ENCODE measurements at places on chromosomes 12 and 14.

- DNase-seq: no peak
Observed at GRCh38 chr14:101224356-101225156, 321.0 kb upstream of the RTL1 start.

DNA sequence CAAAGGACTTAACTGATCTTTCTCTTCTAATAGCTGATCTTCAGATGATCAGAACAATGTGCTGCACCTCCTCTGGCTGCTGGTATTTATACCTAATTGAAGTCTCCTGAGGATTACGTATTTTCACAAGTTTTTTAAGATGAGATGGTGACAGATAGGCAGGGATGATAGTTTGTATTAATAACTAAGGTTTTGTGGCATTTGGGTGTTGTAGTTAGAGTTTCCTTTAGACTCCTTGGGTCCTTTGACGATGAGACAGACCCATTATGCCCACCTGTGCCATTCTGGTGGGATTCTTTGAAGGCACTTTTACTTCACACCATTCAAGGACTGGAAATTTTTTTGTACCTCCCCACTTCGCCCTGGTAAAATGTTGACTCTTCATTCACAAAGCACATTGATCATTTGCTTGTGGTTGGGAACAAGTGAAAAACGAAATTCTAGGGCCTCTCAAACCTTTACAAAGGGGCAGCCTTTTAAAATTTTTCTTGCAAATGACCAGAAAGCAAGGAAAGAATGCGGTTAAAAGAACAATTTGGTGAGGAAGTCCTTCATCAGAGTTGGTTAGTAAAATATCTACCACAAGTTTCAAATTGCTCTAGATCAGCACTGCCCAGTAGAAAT, at the start of gene IFNG:
Gene IFNG, minus strand, starts transcription at position 60 of the 624 bp plus-strand sequence. CDS start 125 bp downstream, outside the sequence.
- no peak for DNase-seq

DNA sequence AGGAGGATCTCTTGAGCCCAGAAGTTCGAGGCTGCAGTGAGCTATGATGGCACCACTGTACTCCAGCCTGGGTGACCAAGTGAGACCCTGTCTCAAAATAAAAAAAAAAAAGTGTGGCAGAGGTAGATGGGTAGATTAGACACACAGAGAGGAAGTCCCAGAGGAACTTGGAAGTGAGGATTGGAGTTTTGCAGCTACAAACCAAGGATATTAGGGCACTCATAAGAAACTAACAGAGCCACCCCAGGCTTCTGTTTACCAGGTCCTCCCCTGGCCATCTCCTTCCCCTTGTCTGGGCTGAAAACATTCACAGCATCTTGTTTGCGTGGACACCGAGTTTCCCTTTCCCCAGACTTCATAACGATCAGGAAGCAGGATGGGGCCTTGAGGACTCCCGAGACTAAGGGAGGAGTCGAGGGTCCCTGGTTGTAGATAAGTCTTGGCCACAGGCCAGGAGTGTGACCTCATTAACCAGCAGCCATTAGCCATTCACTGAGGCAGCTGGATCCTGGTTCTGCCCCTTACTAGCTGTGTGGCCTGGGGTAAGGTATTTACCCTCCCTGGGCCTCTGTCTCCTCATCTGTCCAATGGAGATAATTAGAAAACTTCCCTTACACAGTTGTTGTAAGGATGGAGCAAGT, 2.1 kb downstream of the MAP1LC3B2 start:
- DNase-seq: no peak

DNA sequence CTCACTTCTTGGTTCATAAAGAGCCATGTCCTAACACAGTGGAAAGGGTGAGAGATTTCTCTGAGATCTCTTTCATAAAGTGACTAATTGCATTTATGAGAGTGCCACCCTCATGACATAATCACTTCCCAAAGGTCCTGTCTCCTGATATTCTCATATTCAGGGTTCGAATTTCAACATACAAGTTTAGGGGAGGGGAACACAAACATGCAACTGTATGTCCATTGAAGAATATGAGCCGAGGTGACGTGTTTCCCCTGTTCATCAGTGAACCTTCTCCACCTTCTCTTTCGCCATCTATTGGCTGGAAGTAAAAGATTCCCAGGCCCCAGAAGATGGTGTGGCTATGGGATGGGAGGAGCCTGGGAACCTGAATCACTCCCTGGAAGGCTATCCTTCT, 354.2 kb upstream of the ATP2B1 start:
- no peak for DNase-seq

- no peak for DNase-seq
Observed at GRCh38 chr14:89228921-89229639, 188.0 kb downstream of the FOXN3 start.

DNA sequence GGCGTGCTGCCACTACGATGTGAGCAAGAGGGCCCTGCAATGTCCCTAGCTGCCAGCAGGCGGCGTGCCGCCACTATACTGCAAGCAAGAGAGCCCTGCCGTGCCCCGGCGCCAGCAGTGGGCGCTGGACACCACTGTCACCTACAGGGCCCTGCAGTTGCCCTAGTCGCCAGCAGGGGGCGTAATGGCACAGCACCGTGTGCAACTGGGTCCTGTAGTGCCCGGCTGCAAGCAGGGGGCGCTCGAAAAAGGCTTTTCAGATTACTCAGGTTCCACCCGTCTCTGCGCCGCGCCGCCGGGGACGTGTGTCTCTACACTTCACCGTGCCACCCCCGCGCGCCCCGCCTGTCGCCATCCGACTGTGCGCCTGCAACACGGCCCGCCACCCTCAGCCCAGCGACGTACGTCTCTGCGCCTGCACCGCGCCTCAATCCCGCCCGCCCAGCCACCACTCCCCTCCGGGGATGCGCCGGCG, 1356.9 kb downstream of the TMEM121 start:
- peak; percentile 14 for DNase-seq

- no peak for DNase-seq
Observed at GRCh38 chr14:100587086-100587762, at the start of gene BEGAIN. BEGAIN (minus strand) TSS chr14:100587417; CDS start chr14:100587290, 127 bp downstream.

- no peak for DNase-seq
Observed at GRCh38 chr14:50955373-50956043, 11.2 kb upstream of the PYGL start.

DNA sequence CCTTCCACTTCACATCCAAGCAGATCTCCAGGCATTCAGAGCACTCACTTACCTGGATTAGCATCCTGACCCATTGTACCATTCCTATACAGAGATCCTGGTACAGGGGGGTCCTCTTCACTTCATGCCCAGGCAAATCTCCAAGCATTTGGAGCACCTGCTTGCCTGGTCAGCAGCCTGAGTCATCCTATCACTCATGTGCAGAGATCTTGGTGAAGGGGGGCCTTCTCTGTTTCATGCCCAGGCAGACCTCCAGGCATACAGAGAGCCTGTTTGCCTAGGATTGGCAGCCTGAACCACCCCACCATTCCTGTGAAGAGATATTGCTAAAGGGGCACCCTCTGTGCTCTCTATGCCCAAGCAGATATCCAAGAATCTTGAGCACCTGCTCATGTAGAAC, 111.1 kb upstream of the CCDC175 start:
- DNase-seq: no peak

GRCh38 chr12:124191966-124192365, 102.9 kb upstream of the RFLNA start:
- DNase-seq: no peak

GRCh38 chr12:78584695-78585094, 279.9 kb upstream of the SYT1 start:
- no peak for DNase-seq

GRCh38 chr14:100690672-100691071, 36.0 kb upstream of the DLK1 start:
- no peak for DNase-seq

DNA sequence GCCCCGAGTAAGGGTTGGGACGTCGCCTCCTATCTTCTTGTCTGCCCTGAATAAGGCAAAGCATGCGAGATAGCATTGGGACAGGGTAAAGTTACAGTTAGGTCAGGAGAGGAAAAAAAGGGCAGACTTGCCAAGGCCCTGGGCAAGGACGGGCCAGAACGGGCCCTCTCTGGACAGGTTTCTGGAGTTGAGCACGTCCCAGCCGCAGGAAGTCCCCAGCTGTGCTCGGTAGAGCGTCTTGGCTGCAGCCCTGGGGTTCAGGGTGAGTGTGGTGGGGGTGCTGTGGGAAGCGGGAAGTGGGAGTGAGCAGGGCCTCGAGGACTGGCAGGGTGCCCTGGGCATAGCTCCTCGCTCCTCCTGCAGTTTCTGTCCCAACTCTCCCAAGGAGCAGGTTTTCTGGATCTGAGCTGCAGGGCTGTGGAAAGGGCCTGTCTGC, 5.4 kb downstream of the RPS6KL1 start:
- no peak for DNase-seq

DNA sequence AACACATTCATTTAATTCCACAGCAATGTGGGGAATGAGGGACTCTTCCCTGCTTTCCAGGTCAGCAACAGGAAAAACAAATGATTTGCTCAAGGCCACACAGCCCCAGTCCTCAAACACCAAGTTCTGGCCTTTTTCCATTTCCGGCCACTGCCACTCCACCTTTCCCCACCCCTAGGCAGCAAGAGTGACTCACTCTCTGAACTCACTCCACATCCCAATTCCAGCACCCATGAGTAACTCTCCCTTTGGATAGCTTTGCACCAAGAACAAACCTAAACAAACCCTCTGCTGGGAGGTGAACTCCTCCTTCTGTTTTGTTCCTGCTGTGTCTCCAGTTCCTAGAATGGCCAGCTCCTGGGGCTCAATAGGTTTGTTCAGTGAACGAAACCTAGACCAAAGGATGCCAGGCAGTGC, 30.4 kb upstream of the PLEKHG6 start:
- no peak for DNase-seq

DNA sequence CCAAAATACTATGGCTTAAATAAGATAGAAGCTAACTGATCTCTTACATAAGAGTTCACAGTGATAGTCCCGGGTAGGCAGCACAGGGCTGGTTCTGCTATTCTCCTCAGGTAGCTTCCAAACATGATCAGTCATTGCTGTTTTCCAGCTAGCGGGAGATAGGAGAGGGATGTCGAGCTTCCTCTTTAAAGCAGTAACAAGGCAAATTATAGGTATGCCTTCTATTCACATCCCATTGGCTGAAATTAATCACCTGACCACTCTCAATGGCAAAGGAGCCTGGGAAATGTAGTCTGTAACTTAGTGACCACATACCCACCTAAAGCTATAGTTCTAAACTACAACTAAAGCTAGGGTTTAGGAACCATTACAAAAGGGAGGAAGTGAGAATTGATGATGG, 34.5 kb upstream of the VRK1 start:
- peak; percentile 15 for DNase-seq

DNA sequence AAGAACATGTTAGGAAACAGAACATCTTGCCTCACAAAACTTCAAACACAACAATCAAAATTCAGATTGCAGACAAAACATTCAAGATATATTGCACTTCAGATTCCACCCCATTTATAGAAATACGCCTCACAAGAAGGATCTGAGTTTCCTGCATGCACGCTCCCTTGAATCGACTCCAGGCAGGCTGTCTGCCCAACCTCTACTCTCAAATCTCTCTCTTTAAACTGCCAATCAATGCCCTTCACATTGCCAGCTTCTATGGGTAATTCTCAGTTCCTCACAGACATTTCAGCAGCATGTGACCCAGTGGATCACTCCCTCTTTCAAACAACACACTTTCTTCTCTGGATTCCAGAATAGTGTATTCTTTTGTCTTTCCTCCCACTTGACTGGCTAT, 184.1 kb downstream of the PRKD1 start:
- no peak for DNase-seq

GRCh38 chr14:61573748-61574513, 121.4 kb upstream of the HIF1A start:
- DNase-seq: no peak

GRCh38 chr14:54667764-54668163, 100.8 kb downstream of the SAMD4A start:
- DNase-seq: no peak

GRCh38 chr12:56874821-56875220, 59.4 kb downstream of the SDR9C7 start:
- no peak for DNase-seq

DNA sequence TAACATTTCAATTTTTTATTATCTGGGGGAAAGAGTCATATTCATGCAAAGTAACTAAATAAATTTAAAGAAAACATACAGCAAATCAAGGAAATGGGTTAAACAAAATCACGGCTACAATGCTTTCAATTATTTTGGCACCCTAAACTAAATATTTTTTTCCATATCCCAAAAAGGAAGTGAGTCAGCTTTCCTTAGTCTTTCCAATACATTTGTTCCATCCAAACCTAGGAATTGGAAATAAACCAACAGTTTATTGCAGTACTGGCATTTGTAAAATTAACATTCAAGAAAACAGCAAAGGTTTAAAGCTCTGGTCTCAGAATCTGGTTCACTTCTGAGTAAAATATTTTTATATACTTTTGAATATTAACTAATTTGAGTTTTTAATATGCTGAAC, 89.2 kb downstream of the BCL2L14 start:
- DNase-seq: no peak

DNA sequence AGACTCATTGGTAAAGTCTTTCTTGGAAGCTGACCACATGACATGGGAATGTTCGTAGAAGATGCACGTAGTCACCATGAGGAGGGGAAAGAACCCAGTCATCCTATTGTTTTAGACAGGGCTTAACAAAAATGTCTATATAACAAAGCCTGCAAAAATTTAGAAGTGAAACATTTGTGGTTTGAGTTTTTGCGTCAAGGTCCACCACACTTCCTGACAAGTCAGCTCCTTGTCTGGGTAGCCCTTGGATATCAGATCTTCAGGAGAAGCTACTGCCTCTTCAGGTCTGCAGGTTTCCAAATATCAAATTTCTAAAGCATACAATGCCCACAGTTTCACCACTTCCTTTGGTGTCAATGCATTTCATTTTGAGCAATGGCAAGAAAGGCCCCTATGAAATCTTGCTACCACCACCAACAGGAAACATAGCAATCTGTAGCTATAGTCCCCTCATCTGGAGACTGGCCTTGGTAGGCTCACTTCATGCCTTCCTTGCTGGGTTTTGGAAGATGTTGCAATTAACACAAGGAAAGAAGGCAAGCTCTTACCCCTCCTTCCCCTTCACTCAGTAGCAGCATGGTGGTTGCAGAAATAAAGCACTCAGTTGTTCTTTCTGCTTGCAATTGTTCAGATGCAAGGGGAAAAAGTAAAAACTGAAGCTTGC, 235.2 kb downstream of the PCNX1 start:
- no peak for DNase-seq

GRCh38 chr12:22856178-22856577, 231.2 kb downstream of the ETNK1 start:
- DNase-seq: no peak

DNA sequence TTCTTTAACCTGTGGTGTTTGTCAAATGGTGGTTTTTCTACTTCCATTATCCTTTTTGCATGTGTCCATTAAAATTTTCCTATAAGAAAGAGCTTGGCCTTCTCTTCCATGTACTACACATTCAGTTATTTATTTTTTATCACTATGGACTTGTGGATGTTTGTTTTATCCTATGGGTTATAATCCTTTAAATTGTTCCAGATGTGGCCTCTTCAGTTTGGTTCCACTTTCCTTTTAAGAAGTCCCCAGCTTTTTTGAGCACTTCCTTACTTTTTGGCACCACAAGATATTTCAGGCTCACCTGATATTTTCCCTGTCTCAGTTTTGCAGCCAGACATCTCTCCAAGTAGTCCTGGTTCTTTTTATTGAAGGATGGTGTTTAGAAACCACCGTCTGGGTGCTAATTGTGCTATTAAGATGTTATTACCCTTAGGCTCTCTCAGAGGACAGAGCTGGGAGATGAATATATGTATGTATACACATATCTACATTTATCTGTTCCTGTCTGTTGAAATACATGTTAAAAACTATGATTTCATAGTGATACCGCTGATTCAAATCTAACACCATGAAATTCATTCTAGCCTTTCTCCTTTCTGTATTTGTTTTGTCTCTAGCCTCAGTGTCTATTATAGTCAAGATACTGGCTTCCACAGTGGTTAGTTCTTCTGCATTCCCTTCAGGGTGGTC, 408.5 kb upstream of the RGS6 start:
- no peak for DNase-seq

GRCh38 chr12:85872497-85873091, 1.5 kb upstream of the NTS start:
- no peak for DNase-seq
